GM23338 (cell line): ENCODE measurements at places on chromosomes 11 and 22. TPM values are rescaled to one million over a fixed set of nuclear protein-coding genes. Genes with fewer than 3 reads are reported as not detected.

CLMP gene
- total RNA-seq, result 18.4 and 22.2 TPM in 2 replicates

CHRDL2 gene
- total RNA-seq, result 0.16 and 0.21 TPM in 2 replicates

SLC22A9 gene
- total RNA-seq, result not detected in 2 replicates

MS4A12 gene
- total RNA-seq, result 0.21 TPM in 1 of 2 replicates, not detected in the other

SLC22A24 gene
- not detected in 2 replicates for total RNA-seq

- DNase-seq, result no peak
These were observed 14.8 kb downstream of the FAM181B start for GRCh38 chr11:82718821-82719220.

- peak; percentile 75 for DNase-seq
These were observed 1.1 kb downstream of the HMGXB4 start for GRCh38 chr22:35258191-35258988.

DNA sequence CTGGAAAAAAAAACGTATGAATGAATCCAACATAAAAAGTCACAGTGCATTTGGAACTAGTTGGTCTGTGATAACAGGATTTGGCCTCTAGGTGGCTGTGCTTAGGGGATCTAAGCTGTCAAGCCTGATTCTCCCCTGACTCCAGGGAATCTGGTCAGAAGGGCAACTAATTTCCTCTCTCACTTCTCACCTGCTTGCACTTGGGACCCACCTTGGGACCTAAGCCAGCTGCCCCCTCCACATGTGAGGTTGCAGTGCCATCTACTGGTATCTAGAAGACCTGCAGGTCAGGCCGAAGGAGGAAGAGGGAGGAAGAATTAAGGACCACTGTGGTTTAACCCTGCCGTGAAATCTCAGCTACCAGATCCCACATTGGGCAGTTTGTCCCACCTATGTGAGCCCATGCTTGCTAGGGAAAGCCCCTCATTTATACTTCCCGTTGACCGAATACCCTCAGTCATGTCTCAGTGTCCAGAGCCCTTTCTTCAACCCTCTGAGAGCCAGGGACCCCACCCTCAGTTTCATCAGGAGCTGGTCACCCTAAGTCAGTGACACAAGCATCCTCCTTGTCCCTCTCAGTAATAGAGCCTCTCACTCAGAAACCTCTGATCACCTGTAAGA, 33.2 kb upstream of the CAVIN3 start:
- peak; percentile 97 for DNase-seq

DNA sequence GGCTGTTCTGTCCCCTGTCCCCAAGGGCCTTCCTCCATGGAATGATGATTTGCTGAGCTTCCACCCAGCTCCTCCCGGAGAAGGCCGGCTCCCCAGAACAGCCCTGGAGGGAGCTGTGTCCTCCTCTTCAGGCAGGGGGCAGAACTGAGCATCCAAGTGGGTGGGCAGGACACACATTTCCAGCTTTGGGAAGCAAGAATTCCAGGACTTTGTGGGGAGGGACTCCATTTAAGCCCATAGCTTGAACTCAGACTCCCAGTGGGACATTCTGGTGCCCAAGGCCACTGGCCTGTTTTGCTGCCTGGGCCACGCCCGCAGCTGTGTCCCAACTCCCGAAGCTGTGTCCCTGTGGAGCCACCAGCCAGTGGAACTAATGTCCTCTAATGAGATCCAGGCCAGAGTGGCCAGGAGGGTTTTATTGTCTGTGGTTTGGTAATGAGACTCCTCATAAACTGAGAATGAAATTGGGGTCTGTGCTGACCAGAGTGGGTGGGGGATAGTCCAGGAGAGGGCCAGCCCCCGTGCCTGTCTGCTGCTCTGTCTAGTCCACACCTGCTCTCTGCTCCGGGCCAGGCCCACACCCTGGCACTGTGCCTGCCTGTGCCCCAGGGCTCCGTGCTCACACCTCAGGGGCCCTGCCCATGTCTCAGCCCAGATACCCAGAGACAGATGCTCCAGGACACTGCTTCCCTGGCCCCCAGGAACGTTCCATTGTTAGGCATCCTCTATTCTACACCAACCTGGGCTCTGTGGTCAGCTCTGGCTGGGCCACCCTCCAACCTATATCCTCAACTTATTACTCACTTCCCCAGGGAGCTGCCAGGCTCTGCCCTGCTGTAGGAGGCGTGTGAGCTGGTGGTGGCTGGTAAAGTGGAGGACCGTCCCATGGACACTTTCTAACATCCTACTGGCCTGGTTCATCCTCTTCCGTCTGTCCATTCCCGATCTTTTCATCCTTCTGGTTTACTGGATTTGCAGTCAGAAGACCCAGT, 7.6 kb downstream of the NECTIN1 start:
- peak; percentile 82 for DNase-seq

DNA sequence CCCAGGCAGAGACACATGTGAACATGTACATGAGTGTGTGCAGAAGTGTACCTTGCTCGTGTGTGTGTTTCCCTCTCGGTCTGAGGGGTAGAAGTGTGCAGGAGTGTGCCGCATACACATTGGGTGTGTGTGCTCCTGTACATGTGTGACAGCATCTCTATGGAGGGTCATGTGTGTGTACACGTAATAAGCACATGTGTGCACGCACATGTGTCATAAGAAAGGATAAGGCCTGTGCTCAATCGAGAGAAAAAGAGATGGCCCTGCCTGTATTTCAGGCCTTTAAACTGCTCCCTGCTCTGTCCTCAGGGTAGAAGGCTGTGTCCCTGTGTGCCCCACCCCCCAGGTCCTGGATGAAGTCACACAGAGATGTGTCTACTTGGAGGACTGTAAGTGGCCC, 61.8 kb downstream of the OTOG start:
- DNase-seq, result no peak

DNA sequence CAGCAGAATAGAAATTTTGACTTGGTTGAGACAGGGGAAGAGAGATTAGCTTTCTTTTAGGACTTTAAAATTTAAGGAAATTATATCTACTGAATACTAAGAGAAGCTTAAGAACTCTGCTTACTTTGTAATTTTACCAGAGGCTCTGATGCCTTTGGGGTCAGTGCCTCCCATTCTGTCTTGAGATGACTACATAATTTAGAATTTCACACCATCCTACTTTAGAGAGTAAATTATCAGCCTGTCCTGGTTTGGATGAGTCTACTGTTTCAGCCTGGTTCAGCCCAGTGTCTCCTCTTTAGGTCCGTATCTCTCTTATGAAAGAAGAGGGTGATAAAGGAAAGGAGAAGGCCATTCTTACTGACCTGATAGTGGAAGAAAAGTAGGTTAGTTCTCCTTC, 9.8 kb downstream of the NUCB2 start:
- DNase-seq, result no peak

DNA sequence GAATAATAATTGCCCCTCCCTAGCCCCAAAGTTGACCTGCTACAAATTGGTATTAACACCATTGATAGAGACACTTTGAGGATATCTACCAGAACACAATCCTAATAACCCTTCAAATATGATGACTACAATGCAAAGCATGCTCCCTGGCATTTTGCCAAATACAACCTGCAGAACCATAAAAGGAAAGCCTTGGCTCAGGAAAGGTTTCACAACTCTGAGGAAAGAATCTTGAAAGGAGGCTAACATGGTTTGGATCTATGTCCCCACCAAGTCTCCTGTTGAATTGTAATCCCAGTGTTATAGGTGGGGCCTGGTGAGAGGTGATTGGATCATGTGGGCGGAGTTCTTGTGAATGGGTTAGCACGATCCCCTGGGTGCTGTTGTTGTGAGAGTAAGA, 140.4 kb upstream of the ARHGAP42 start:
- DNase-seq, result no peak

- no peak for DNase-seq
These were observed 35.4 kb downstream of the MICAL3 start for GRCh38 chr22:17988800-17989513.

DNA sequence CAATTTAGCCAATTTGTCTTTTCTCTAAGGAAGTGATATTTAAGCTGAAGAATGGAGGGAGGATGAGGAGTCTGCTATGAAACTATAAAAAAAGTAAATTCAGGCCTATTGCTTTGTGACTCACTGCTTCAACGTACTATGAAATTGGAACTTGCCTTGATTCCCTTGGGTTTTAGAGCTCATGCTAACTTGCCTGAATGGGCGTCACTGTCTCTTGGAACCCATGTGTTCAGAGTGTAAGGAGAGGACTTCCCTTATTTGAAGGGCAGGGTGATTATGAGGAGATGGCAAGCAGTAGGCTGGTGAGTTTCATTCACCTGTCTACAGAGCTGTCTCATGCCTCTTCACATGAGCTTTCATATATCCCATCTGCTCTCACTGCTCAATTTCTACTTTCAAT, 28.7 kb upstream of the WT1 start:
- no peak for DNase-seq

- no peak for DNase-seq
These were observed 29.3 kb downstream of the LINC01488 start for GRCh38 chr11:69510471-69511357.

GRCh38 chr11:565921-566509, 5.2 kb downstream of the RASSF7 start:
- DNase-seq, result peak; percentile 44

- DNase-seq, result no peak
These were observed 129.5 kb downstream of the ETS1 start for GRCh38 chr11:128457874-128458273.

GRCh38 chr22:44954149-44954548, 55.7 kb downstream of the PHF21B start:
- no peak for DNase-seq
